Activated T-helper 1 cell treated with Interleukin-2 at 50 U/mL for 16 hours (primary cell): ENCODE measurements at places on chromosomes 16 and 17.

- no peak for DNase-seq
These were observed 43.6 kb upstream of the MMP2 start for GRCh38 chr16:55435387-55435786.

DNA sequence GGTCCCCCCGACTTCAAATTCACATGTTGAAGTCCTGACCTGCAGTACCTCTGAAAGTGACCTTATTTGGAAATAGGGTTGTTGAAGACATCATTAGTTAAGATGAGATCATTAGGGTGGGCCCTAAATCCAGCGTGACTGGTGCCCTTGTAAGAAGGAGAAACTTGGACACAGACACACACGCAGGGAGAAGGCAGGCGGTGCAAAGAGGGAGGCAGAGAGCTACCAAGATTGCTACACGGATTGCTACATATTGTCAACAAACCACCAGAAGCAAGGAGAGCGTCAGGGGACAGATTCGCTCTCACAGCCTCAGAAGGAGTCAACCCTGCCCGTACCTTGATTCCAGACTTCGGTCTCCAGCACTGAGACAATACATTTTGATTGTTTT lies 6.8 kb upstream of the WBP2 start:
- DNase-seq, result no peak

- no peak for DNase-seq
These were observed 42.8 kb downstream of the CDK5R1 start for GRCh38 chr17:32529604-32530003.

GRCh38 chr17:68290268-68290954 lies 516 bp downstream of the SLC16A6 start:
- DNase-seq, result peak; percentile 40

DNA sequence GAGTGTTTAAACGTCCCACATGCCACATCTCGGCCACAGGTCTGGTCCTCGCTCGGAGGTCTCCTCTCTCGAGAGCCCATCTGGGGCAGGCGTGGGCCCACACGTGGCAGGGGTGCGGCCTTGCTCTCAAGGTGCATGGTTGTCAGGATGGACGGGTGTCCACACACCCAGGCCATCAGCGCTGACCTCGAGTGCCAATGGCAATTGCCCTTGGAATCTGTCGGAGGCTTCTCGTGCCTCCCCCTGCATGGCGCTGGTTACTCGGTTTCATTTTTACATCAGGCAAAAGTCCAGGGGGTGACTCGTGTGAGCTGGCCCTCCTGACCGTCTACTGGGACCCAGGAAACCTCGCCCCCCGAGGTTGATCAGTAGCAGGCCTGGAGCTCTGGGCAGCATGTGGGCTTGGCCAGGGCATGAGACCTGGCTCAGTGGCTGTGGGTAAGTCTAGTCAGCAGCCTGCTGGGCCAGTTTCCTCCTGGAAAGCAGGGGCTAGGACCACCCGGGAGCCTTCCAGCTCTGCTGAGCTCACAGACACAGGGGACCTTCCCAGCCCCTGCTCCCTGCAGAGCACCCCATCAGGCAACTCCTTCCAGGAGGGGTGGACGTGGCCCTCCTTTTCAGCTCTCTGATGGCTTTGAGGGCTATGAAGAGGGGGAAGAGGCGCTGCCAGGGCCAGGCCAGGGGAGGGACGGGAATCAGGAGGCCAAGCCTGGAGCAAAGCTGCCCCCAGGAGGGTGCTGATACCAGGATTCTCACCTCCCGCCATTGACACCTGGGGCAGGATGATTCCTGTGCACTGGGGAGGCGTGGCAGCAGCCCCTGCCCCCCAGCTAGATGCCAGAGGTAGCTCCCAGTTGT lies 3.7 kb upstream of the ZNF469 start:
- DNase-seq, result no peak

DNA sequence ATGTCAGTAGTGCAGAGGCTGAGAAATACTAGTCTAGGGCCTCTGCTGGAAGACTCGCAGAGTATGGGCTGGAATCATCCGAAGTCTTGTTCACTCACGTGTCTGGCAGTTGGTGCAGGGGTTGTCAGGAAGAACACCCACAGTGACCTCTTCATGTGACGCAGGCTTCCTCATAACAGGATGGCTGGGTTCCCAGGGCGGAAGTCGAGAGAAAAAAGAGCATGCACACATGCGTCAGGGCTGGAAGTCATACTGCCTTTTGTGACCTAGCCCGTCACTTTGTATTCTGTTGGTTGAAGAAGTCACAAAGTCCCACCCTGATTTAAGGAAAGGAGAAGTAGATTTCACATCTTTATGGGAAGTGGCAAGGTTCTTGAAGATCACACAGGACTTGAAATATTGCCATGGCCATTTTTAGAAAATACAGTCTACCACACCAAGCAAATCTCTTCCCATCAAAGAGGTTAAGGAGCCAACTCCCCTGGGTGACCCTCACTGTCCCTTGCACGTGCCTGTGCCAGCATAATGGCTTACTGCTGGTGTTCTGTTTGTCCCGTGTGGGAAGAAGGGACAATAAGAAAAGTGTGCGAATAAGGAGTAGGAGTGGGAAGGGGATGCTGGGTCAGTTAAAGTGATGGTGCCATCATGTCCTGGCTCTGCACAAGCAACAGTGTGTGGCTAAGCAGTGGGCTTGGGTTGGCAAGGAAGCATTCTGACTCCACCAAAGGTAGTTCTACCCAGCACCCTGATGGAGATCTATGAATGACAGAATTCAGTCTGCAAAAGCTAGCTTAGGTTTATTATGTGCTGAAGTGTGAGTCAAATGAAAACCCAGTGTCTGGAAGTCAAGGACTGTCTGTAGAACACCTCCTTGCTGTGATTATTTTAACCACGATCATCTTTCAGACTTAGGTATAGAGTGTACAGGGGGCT lies 28.1 kb downstream of the HEATR3 start:
- DNase-seq, result no peak

- DNase-seq, result no peak
These were observed 86.9 kb upstream of the CBX4 start for GRCh38 chr17:79926142-79926604.

DNA sequence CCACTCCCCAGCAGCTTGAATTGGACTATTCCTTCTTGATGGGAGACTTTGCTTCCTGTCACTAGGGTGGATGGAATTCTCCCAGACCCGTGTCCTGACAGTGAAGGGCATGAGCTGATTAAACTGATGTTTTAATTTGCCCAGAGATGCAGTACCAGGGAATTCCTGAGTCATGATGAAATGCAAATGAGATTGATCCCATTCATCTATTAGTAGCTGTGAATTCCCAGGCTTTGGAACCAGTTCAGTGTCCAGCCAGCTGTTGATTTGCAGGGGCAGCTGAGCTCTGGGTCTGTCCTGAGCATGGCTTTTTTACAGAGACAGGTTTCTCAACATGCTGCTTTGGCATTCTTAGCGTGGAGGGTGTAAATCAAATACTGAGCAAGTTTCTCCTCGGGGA lies 157.9 kb downstream of the PITPNC1 start:
- DNase-seq, result no peak

- DNase-seq, result no peak
These were observed 47.8 kb downstream of the ARHGAP27 start for GRCh38 chr17:45384789-45385262.

DNA sequence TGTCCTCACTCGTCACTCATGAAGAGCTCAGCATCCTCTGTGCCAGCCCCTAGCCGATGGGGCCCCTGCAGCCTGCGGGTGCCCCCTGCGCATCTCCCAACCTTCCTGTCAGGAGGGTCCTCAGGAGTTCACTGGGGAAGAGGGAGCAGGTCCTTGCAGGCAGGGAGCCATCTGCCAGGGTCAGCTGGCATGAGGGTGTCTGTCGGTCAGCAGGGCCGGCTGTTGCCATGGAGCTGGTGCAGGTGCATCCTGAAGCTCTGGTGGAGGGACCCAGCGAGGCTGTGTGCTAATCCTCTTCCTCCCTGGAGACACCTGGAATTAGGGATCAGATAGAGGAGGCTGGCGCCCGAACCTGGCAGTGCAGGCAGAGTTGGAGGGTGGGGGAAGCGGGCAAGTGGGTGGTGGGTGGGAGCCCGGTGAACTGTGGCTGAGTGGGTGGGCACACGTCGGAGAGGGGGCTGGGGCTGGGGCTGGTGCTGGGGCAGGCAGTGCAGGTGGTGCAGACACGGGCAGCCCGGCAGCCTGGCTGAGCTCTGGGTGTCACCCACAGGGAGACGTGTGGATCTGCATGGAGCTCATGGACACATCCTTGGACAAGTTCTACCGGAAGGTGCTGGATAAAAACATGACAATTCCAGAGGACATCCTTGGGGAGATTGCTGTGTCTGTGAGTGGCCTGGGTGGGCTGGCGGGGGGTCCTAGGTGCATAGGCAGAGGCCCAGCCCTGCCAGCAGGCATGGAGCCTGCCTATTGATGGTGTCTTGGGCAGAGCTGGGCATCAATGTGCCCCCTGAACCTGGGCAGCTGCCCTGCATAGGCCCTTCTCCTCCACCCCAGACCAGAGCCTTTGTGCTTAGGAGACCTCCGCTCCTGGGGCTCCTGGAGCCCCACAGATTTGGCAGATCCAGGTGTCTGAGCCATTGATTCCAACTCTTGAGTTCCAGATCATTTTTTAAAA lies 17.4 kb downstream of the MAP2K3 start:
- no peak for DNase-seq

DNA sequence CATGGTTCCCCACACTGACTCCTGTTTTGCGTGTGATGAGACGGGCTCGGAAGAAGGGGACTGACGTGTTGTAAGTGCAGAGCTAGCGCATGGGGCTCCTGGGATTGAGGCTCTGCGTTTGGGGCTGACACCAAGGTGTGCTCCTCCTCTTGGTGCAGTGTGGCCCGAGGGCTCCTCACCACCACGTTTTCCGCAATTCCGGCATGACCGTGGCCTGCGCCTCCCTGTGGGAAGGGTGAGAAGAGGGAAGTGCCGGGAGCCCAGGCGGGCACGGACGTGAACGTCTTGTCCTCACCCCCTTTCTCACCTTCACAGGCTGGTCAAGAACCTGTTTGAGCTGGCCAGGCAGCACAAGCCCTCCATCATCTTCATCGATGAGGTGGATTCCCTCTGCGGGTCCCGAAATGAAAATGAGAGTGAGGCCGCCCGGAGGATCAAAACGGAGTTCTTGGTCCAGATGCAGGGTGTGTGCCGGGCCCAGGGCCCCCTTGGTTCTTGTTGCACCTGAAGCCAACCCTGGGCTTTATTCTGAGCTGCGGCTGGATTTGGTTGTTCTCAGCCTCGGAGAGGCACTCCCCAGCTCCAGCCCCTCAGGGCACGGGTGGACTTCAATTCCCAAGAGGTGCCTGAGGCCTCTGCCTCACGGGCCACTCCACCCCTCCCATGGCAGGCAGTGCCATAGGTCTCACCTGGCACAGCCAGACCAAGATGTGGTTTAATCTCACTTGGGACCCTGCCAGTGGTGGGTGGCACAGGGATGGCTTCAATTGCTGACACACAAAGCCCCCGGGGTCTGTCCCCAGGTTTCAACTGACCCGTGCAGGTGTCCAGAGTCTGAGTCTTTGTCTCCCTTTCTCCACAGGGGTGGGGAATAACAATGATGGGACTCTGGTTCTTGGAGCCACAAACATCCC lies 8.9 kb downstream of the VPS4A start:
- no peak for DNase-seq

DNA sequence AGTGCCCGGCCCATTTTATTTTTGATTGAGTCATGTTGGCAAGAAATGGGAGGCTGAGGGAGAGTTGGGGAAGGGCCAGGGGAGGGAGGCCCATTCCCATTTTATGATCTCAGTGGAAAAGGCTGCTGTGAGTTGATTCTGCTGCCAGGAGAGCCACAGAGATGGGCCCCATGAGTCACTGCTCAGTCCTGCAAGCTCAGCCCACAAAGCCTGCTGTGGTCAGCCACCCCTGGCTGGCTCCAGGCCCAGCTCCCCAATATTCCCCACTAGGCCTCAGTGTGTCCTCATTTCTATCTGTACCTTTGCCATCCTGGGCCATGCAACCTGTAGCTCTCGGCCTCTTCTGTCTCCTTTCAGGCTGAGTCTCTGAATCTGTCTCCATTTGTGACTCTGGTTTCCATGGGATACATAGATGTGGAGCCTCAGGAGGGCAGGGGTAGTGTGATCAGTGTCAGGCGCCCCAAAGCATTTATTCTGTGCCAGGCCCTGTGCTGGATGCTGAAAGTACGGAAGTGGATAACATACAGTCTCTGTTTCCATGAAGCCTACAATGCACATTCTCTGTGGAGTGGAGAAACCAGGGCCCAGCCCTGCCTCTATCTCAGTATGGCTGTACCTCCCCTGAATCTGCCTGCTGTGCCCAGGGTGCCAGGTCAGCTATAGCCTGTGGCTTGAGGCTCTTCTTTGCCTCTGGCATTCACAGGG lies 1.9 kb upstream of the PLEKHG4 start:
- DNase-seq, result no peak

- DNase-seq, result peak; percentile 34
These were observed 32.0 kb downstream of the MBTPS1 start for GRCh38 chr16:84084570-84085270.

DNA sequence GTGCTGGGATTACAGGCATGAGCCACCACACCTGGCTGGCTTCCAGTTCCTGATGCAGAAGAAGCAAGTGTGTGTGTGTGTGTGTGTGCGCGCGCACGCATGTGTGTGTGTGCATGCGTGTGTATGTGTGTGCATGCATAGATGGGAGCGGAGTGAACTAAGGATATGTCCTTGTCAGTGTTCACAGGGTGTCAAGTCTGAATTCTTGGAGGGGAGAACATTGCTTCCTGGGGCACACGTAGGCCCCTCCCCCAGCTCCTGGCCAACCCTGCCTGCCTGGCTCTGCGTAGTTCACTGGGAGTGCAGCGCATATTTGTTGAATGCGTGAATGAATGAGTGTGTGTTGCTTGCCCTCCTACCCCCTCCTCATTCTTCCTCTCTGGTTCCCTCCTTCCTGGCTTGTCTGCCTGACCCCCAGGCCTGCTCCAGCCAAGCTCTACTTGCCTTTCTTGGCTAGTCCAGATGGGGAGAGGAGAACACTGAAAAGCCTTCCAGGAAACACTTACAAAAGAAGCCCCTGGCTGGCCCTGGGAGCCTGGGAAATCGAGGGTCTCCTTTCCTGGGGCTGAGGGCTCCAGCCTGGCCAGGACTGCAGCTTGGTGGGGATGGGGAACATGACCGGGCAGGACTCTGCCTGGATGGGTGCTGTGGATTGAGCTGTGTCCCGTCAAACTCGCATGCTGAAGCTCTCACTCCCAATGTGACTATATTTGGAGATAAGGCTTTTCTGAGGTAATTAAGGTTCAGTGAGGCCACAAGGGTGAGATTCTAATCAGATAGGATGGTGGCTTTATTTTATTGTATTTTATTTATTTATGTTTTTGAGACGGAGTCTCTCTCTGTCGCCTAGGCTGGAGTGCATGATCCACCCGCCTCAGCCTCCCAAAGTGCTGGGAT lies 27.9 kb downstream of the IGFBP4 start:
- no peak for DNase-seq

DNA sequence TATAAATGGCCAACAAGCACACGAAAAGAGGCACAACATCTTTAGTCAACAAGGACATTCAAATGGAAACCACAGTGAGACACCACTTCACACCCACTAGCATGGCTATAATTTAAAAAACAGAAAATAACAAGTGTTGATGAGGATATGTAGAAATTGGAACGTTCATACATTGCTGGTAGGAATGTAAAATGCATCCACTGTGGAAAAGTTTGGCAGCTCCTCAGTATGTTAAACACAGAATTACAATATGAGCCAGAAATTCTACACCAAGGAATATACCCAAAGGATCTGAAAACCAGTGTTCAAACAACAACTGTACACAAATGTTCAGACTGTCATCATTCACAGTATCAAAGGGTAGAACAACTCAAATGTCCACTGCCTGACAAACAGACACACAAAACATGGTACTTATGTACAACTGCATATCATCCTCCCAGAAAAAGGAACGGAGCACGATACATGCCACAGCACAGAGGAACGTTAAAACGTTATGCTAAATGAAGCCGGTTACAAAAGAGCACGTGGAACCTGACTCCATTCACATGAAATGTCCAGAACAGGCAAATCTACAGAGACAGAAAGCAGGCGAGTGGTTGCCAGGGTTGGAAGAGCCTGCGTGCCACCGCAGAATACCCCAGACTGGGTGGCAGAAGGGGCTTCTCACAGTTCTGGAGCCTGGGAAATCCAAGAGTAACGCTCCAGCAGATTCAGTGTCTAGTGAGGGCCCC lies 32.8 kb upstream of the METRNL start:
- DNase-seq, result no peak
